ENCODE measurements at places on chromosomes 6 and 20.
A peak's percentile ranks its signal among the peaks of the same experiment; 100 is the strongest.

GRCh38 chr20:46802722-46803121, 91.9 kb upstream of the EYA2 start:
- DNase-seq: no peak

DNA sequence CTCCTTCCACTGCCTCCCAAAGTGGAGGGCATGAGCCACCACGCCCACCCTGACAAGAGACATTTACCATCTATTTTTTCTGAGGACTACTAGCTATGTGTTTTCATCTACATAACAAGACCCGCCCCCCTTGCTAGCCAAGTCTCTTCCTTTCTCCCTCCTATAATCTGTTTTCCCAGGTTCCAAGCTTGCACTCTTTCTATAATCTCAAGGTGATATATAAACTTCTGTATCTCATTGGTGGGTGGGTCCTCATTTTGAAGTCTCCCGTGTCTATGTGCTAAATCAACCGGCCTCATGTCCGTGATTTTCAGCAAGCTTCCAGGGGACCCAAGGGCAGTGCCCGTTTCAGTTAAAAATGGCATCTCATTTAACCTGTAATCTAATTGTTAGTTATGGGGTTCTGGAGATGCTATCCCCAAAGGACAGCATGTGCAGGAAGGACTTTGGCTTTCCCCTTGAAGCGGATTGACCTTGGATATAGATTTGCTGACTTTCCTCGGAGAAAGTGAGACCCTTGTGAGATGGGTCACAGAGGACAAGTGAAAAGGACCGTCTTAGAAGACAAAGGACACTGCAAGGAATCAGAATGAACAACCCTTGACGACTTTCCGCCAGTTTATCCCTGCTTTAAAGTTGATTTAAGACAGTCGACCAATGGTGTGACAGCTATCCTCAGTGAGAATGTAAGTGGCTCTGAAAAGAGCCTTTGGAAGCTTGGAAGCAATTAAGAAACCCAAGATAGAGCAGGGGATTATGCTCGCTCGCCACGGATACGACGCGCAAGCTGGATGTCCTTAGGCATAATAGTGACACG, 22.4 kb downstream of the OR2B2 start:
- DNase-seq: no peak

- no peak for DNase-seq
These were observed 2.0 kb downstream of the MAN1A1 start for GRCh38 chr6:119347466-119348095.

DNA sequence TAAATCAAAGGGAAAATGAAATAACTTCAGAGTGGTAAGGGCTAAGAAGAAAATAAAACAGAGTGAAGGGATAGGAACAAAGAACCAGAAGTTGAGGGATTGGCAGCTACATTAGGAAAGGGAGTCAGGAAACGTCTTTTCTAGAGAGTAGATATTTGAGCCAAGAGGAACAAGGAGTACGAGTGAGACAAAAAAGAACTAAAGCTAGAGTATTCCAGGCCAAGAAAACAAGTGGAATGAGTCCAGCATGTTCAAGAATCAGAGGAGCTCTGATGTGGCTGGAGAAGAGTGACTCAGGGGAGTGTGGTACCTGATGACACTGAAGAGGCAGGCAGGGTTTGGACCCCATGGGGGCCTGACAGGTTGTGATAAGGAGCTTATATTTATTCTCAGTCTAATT, 66.3 kb downstream of the CEP162 start:
- no peak for DNase-seq

DNA sequence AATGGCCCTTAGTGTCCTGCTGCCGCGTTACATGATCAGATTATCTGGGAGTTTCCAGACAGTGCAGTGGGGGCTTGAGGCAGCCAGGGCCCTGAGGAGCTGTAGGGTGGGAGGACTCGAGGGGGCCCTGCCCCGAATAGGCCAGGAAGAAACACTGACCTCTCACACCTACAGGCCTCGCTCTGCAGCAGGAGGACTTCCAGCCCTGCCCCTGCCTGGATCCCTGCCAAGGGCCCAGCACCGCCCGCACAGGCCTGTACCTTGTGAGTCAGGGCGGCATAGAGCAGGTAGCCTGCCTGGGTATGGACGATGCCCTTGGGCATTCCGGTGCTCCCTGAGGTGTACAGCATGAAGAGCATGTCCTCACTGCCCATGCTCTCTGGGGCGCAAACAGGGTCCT, 30.1 kb upstream of the APMAP start:
- no peak for DNase-seq

DNA sequence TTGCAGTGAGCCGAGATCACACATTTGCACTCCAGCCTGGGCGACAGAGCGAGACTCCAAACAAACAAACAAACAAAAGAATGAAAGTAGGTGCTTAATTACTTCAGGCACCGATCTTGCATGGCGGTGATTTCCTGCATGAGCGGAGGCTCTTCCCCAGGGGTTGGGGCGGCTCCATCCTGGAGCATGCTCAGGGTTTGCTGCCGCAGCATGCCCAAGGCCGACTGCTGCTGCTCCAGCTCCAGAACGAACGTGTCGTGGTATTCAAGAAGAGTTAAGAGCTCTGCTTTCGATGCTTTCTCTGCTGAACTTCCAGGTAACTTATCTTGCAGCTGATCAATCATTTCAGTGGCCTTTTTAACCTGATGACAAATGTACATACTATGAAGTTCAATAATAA, 313.8 kb downstream of the SYNE1 start:
- no peak for DNase-seq

- no peak for DNase-seq
These were observed 44.3 kb upstream of the REV3L start for GRCh38 chr6:111527367-111527766.

- DNase-seq: no peak
These were observed 78.0 kb downstream of the DHX35 start for GRCh38 chr20:39040116-39040515.

GRCh38 chr6:83384751-83385150, 46.1 kb downstream of the ME1 start:
- DNase-seq: no peak

DNA sequence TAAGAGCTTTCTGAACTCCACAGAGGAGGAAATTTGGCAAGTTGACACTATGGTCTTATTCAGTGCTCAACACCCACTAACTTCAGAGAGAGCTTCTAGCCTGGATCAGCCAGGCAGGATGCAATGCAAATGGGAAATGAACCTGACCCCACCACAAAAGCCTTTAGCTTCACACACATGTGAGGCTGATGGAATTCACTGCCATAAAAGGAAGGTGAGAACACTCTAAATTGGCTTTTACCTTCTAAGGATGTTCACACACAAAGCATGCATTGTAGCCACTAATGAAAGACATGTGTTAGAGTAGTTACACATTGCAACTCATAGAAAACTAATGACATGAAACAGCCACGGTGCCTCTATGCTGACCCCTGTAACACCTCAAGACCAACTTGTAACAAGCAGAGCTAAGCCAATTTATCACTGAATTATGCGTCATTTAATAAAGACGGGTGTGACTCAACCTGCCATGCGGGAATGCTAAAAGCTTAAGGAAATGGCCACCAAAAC, 262.1 kb downstream of the HACE1 start:
- no peak for DNase-seq

- DNase-seq: no peak
These were observed 37.7 kb downstream of the KIF25 start for GRCh38 chr6:168035098-168035660.

GRCh38 chr6:20906945-20907344, 372.7 kb downstream of the CDKAL1 start:
- no peak for DNase-seq

GRCh38 chr6:30601815-30602641, 15.0 kb downstream of the PPP1R10 start:
- DNase-seq: no peak

DNA sequence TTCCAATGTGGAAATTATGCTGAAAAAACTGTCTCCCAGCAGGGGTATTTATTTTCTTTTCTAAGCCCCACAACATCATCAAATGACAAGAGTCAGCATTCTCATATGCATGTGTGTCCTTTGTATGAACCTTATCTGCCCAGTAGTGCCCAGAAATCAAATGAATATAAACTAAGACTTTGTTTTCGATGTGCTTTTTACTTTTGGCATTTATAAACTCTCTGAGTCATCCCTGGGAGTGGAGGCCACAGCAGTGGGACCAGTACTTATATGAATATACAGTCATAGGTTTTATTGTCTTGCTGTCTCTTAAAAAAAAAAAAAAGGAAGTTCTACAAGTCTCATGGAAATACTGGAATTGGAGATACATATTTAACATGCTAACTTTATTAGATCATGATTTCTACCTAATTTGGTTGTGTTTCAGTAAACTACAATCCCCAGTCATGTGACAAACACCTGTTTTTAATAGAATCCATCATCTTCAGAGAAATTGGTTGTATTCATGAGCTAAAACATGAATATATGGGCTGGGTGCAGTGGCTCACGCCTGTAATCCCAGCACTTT, 99.2 kb upstream of the TMEM181 start:
- peak; percentile 40 for DNase-seq

DNA sequence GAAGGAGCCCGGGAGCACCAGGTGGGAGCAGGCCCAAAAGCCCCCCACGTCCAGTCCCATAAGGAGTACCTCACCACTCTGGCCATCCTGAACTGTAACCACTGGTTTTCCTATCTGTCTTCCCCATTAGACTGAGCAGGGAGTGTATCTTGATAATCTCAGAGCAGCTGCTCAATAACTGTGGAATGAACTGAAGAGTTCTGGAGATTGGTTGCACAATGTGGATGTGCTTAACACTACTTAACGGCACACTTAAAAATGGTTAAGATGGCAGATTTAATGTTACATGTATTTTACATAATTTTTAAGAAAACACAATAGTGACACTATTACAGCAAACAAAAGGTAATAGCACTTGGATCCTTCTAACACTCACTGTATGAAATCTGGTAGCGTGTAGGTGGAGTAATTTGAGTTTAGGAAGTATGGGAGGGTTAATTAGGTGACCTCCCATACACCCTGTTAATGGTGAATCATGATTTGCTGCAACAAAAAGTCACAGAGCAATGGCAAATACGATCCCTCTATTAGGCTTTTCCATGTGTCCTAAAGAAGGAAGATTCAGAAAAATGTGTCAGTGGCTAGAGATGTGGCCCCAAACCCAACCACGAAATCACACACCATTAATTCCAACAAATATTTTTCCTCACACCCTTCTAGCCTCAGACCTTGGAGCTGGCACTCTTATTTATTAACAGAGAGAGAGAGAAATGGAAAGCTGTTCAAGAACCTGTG, 18.4 kb downstream of the TRAM2 start:
- no peak for DNase-seq

Data from GM04503 (cell line).